HFFc6 (cell line): ENCODE measurements at places on chromosomes 2 and 18.

DNA sequence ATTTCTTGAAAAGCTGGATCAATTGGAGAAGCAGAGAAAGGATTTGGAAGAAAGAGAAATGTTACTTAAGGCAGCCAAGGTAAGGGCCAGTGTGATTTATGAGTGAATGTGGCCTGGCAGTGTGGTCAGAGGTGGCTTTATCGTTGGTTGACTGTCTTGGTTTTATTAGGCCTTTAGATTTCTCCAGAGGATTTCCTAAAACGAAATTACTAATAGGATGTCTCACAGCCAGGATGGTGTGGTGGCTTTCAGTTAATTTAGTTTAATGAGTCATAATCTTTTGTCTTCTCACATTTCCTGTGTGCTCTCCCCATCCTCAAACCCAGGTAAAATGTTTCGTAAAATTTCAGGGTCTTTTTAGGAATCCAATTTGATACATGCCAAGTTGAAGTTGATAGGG, 100.8 kb downstream of the TAF4B start:
- no peak for DNase-seq

DNA sequence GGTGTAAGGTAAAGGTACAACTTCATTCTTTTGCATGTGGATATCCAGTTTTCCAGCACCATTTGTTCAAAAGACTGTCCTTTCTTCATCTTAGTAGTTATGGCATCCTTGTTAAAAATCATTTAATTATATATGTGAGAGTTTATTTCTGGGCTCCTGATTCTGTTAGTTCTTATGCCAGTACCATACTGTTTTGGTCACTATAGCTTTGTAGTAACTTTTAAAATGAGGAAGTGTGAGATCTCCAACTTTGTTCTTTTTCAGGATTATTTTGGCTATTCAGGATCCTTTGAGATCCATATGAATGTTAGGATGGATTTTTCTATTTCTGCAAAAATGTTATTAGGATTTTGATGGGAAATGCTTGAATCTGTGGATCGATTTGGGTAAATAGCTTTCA, 16.8 kb downstream of the ACTR3 start:
- DNase-seq = no peak

DNA sequence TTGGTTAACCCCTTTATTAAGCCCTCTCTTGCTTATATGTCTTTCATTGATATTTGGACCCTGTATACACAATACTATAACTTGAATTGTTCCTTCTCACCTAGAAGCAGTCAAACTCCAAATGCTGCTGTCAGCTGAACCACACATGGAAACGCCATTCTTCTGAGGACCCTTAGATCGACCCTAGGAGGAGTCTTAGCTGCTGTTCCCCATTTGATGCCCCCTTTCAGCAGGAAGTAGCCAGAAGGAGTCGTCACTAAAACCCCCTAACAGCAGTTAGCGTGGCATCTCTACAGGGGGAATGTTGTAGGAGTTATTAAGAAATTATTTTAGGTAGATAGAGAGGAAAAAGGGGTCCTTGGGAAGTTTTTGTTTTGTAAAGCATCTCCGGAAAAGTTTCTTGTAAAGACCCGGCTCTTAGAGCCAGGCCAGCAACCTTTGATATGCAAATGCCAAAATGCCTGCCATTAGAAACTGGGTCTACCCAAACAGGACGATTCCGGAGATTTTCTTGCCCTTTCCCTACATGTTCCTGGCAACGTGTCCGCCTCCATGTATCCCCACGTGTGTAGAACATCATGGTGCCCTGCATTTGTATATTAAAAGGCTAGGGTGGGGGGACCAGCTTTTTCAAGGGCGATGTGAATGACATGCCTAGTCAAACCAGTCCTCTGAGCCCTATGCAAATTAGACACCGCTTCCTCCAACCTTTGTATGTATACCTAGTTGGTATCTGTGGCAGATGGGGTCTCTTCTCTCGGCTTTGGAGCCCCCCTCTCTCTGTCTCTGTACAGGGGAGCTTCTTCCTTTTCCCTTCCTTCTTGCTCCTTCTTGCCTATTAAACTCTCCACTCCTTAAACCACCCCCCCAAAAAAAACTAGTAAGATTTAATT, 638.4 kb upstream of the POU3F3 start:
- DNase-seq = no peak

DNA sequence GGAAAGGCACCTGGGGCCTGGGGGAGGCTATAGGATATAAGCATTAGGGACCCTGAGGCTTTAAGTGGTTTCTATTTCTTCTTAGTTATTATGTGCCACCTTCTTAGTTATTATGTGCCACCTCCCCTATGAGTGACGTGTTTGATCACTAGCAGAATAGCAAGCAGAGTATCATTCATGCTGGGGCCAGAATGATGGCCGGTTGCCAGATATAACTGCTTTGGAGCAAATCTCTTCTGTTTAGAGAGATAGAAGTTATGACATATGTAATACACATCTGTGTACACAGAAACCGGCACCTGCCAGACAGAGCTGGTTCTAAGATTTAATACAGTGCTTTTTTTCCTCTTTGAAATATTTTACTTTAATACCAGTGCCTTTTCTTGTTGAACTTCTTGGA, 29.4 kb downstream of the LIPG start:
- no peak for DNase-seq

- no peak for DNase-seq
These were observed 51.7 kb downstream of the GFPT1 start for GRCh38 chr2:69335311-69335710.

- no peak for DNase-seq
These were observed 79.6 kb downstream of the LBH start for GRCh38 chr2:30310955-30311354.

- no peak for DNase-seq
These were observed 90.7 kb downstream of the NRP2 start for GRCh38 chr2:205772983-205773382.

DNA sequence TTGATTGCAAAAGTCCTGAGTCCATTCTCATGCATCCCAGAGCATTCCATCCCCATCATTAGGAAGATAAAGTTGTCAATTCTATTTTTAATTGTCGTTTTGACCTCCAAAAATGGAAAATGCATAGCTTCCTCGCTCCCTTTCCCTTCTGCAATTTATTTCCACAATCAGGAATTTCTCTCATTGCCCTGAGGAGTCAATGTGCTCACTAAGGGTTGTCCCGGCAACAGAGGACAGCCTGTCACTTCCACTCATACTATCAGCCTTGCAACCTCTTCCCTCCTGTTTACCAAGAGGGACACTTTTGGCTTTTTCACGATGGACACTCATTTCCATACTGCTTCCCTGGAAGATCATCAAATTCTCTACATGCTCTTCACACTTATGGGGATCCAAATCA, 164.8 kb downstream of the MYO5B start:
- no peak for DNase-seq

- DNase-seq = peak; percentile 69
These were observed 54.3 kb downstream of the PKDCC start for GRCh38 chr2:42102024-42102590.
